ENCODE measurements at places on chromosomes 4 and X.

- DNase-seq = no peak
Observed at GRCh38 chr4:2291705-2292645, 30.1 kb upstream of the MXD4 start.

- DNase-seq = no peak
Observed at GRCh38 chr4:159239629-159240028, 136.8 kb downstream of the RAPGEF2 start.

GRCh38 chrX:1521459-1521956, 15.5 kb downstream of the P2RY8 start:
- no peak for DNase-seq

DNA sequence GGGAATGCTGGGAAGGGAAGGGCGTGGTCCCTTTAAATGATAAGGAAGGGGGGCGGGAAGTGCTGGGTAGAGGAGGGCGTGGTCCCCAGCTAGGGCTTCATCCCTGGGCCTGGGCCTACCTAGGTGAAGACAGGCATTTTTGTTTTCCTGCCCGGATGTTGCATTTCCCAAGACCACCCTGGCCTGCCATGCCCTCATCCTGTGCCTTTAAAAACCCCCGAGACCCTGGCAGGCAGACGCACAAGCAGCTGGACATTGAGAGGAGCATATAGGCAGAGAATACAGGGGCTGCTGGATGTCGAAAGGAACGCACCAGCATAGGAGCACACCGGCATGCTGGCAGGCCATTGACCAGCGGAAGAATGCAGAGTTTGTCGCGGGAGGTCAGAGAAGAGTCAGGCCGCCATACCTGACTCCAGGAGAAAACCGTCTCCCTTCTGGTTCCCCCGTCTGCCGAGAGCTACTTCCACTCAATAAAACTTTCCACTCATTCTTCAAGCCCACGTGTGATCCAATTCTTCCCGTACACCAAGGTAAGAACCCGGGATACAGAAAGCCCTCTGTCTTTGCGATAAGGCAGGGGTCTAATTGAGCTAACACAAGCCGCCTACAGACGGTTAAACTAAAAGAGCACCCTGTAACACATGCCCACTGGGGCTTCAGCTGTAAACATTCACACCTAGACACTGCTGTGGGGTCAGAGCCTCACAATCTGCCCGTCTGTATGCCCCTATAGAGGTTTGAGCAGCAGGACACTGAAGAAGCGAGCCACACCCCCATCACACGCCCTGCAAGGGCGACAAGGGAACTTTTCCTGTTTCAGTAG, 2.9 kb upstream of the AGA start:
- DNase-seq = no peak

- no peak for DNase-seq
Observed at GRCh38 chr4:7327341-7327885, 107.3 kb downstream of the PSAPL1 start.

- no peak for DNase-seq
Observed at GRCh38 chr4:179164267-179164999, 1722.2 kb upstream of the AGA start.

DNA sequence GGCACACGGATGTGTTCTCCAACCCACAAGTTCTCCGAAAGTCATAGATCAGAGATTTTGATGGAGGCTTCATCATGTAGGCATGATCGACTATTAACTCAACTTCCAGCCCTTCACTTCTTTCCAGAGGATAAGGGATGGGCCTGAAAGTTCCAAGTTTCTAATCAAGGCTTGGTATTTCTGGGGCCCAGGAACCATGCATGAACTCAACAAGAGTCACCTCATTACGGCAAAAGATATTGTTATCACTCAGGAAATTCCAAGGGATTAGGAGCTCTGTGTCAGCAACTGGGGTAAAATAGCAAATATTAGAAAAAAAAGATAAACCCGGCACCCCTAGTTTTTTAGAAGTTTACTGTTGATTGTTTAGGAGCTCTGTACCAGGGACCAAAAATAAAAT, 240.1 kb upstream of the PPP1R2C start:
- no peak for DNase-seq

DNA sequence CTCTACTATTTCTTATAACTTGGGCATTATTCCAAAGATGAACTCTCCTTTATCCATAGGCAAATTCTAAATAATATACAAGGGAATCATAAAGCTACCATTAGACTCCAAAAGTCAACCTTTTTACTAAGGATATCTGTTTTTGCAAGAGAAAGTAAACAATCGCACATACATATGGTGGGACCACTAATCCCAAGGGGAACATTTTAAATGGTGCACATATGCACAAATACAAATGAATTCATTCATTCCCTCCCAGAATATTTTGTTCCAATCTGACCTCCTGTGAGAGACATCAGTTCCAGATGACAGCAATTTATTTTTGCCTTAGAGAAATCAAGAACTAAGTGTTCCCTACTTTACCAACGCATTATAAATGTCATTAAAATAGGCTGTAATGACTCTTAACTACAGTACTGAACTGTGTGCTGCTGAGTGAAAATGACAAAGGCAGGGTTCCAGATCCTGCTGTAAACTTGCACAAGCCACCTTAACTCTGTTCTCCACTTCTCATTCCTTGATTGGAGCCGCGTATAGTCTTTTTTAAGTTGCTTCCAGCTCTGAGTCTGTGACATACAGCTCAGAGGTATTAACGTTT, 2.0 kb downstream of the DHX15 start:
- DNase-seq = no peak

DNA sequence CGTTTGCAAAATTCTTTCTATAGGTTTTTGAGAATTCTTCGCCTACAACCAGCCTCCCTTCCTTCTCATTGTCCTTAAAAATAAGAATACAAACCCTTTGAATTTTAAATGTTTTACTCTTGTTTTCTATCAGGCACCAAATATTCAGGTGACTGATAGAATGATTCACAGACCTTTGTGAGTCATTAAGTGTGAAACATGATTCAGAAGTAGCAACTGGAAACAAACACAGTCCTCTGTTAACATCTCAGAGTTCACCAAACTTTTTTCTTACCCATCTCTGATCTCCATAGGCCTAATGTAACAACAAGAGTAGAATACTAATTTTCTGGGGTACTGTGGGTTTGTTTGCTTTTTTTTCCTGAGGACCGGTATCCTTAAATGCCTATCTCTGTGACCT, 63.4 kb upstream of the MAB21L2 start:
- no peak for DNase-seq

DNA sequence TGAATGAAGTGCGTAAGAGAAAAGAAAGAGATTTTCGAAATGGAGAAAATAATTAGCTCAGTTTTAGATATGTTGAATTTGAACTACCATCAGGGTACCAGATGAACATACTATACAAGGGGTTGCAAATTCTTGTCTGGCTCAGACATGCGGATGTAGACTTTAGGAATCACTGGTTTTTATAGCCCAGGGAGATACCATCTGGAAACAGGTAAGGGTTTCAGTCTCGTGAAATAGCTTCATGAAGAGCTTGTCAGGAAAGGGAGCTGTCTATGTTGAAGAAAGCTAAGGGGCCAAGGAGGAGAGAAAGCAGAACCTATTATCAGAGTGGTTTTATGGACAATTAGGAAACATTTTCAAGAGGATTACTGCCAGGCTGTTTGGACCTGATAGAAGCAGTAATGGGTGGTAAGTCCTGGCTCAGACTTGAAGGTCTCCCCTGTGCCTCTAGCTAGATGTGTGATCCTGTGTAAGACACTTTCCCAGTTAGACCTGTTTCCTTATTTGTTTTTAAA, 6.7 kb downstream of the RAB9A start:
- DNase-seq = no peak

GRCh38 chr4:73770917-73771316, 30.5 kb downstream of the CXCL8 start:
- DNase-seq = no peak

GRCh38 chr4:99783940-99784339, 32.7 kb upstream of the DAPP1 start:
- DNase-seq = no peak

DNA sequence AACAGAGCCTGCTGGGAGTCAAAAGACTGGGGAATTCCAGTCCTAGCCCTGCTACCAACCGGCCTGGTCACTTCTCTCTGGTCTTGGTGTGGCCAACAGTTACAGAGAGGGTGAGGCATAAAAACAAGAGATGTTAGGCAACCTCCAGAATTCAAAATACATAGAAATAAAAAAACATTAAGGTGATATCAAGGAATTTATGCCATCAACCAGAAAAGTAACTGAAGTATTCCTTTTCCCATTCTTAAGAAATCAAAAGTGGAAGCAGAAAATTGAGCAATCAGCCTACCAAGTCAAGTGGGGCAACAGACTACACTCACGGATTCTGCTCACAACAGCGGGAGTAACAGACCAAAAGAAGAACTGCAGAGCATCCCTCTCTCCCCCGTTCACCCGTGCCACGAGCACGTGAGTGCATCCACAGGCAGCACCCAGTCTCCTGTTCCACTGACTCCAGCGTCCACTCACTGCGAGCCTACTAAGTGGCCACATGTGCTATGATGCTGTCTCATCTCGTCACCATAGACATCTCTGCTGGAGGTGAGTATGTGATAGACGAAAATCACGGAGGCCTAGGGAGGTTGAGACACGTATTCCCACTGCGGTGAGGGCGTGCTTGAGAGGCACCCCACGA, 29.3 kb downstream of the AFAP1 start:
- DNase-seq = no peak

- no peak for DNase-seq
Observed at GRCh38 chrX:1147611-1148515, 64.6 kb downstream of the CRLF2 start.

GRCh38 chrX:36856849-36857248, 151.3 kb upstream of the FAM47C start:
- no peak for DNase-seq

All from stimulated activated CD4-positive, alpha-beta T cell treated with anti-CD3 and anti-CD28 coated beads, Interleukin-1b, Interleukin-23, amount 100 ng/mL, for 24 hours (primary cell).